ENCODE measurements at places on chromosomes 2 and 18.
A peak's percentile ranks its signal among the peaks of the same experiment; 100 is the strongest.

- no peak for DNase-seq
Observed at GRCh38 chr2:192277494-192278109, 82.9 kb upstream of the TMEFF2 start.

DNA sequence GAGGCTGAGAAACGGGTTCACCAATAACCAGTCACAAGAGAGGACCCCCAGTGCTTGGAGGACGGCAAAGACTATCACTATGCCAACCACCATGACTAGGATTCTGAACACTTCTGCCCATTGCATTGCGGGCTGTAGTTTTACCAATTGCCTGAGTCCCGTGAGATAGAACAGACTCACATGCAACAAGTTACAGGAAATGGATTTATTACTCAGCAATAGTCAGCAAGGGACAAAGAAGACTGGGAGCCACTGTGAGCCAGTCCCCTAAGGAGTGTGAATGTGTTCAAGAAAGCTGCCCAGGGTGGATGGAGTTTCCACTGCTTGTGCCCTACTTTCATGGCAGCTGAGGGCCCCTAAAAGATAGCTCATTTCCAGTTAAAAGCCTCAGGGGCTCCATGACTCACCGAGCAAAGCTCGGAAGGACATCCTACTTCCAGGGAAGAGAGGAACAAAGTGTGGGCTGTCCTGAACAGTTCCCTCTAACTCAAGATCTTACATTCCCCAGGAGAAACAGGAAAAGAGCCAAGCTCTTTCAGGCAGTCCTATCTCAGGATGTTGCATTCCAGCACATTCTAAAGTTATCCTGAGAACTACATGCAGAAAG lies 54.4 kb downstream of the SLC4A3 start:
- peak; percentile 20 for DNase-seq

DNA sequence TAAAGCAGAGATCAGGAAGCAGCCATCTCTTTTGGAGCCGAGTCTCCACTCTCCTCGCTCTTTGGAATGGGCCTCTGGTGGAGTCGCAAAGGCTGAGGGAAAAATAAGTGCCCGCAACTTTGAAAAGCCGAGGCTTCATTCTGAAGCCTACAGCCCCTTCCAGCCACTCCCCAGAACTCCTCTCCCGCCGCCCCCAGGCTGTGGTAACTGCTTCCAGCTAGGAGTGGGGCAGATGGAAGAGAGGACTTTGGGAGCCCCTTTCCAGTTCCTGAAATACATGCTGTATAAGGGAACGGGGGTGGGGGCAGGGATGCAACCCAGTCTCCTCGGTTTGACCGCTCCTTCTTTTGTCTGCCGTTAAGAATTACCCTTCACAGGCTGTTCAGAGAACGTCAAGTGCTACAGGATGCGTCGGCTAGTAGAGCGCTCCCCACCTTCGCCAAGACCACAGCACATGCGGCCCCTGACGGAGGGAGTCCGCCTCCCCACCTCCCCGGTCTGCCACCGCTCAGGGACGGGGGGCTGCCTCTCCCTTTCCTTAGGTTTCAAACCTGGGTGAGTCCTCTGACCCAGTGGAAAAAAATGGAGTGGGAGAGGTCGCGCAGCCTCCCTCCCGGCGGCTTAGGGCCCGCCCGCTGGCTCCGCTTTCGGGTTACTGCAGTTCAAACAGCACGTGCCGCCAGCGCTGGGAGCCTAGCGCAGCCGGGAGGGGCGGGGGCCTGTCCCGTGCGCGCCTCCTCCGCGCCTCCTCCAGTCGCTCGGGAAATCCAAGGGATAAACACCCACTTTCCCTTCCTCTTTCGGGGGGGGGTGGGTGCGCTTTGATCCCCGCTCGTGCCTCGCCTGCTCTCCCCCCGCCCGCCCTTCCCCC lies 4.9 kb downstream of the CYP26B1 start:
- DNase-seq: peak; percentile 45

GRCh38 chr2:120898961-120899750 lies 163.5 kb downstream of the GLI2 start:
- DNase-seq: no peak

GRCh38 chr2:16189029-16189835 lies 248.9 kb downstream of the MYCN start:
- no peak for DNase-seq

DNA sequence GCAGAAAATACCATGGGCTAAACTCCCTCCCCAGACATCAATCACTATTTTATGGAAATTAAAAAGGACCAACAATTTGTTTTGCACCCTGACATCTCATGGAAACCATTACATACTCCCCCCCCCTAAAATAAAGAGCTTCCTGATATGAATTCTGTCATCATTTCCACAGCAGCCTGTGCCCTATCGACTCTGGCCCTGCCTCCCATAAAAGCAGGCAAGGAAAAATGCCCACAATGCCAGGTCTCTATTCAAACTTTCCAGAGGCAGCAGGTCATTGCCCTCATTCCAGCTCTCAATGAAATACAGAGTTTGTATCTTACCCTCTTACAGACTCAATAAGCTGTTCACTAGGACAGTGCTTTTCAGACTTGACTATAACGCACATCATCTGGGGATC lies 254.4 kb upstream of the TANK start:
- no peak for DNase-seq

DNA sequence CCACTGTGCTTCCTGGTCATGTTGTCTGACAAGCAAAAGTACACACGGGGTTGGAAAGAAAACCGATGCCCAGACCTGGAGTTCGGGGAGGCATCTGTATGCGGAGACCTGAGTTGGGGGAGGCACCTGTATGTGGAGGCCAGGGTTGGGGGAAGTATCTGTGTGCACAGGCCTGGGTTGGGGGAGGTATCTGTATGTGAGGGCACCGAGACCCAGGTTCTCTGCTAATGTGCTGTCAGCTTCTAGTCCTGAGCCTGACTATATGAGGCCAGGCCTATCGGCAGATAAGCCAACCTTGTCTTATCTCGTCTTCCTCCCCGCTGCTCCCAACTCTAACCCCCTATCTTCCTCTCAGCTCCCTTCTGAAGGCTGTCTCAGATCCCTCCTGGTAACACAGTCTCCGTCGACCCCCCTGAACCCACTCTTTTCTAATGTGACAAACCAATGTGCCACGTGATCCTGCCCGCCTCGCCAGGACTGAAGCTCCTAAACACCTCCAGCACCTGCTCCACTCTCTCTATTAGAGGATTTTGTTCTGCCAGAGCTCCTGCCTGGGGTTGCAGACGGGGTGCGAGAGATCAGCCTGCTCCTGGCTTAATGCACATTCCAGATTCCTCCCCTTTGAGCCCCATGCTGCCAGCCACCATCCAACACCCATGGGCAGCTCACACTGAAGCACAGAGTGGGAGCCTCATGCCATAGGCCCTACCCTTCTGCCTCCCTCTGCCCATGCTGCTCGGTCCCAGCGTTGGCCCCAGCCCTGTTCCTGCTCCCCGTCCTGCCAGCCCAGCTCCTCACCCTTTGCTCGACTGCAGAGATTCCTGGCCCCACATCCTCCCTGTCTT lies 188.4 kb downstream of the SH3BP4 start:
- no peak for DNase-seq

DNA sequence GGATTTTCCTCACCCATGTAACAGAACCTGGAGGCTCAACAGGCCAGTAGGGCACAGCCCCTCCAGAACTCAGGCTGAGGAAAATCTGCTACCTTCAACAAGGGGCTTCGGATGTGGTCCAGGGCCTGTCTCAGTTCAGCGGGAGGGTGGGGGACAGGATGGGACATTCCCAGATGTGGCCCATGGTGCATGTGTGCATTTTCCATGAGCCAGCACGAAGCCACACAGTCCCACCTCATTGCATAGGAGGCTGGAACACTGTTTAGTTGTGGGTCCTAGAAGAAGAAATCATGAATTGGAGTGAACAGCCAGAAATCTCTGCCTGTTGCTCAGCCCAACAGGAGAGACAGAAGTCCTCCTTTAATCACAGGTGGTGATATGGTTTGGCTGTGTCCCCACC lies 469.6 kb upstream of the MYT1L start:
- no peak for DNase-seq

Measured in choroid plexus epithelial cell (primary cell).